ENCODE measurements at places on chromosomes 7 and 10.

- DNase-seq, result no peak
Measured at GRCh38 chr7:30200591-30200990, 65.8 kb downstream of the MTURN start.

GRCh38 chr7:832968-833424 is 720 bp downstream of the SUN1 start:
- DNase-seq, result no peak

GRCh38 chr7:27133409-27134231 is 3.1 kb upstream of the HOXA4 start:
- no peak for DNase-seq

DNA sequence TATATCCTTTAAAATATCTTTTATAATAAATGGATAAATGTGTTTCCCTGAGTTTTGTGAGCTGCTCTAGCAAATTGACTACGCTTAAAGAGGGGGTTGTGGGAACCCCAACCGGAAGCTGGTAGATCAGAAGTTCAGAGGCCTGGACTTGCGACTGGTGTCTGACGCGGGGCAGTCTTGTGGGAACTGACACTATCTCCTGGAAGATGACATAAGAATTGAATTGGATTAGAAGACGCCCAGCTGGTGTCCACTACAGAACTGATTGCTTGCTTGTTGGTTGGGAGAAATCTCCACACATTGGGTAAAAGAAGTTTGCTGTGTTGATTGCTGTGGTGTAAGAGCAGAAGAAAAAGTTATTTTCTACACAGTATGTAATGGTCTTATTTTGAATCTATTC is 51.1 kb upstream of the AHR start:
- DNase-seq, result no peak

- no peak for DNase-seq
Measured at GRCh38 chr10:7738536-7739407, 35.7 kb downstream of the ITIH2 start.

DNA sequence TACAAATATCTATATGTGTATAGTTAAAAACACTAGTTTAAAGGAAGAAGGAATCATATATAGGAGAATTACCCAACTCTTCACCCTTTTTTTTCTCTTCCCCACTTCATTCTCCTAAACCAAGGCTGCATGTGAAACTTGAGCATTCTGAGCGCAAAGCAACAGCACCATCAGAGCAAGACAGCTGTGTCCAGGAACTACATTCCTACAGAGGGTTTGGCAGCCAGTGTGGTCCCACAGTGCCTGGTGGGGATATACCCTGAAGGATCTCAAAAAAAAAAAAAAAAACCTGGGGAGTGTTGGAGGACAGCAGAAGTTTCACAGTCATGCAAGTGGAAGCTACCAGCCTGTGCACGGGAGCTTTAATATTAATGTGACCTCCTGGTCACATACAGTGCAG is 310.4 kb downstream of the CTNNA3 start:
- DNase-seq, result no peak

GRCh38 chr7:120273476-120273975 is 551 bp downstream of the KCND2 start:
- no peak for DNase-seq

DNA sequence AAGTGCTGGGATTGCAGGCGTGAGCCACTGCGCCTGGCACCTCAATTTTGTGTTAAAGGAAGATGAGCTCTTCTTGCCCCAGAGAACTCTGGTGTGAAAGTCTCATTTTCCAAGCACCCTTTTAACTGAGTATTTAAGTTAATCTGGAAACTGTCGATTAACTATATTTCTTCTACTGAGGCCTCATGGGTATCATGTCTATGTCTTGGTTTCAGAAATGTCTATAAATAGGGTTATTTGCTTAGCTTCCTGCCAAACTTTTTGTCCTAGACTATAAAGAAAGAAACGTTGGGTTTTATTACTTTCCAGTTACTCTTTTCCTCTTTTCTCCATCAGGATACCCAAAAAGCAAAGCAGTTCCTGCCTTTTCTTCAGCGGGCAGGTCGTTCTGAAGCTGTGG is 102.4 kb downstream of the LRRC4 start:
- no peak for DNase-seq

DNA sequence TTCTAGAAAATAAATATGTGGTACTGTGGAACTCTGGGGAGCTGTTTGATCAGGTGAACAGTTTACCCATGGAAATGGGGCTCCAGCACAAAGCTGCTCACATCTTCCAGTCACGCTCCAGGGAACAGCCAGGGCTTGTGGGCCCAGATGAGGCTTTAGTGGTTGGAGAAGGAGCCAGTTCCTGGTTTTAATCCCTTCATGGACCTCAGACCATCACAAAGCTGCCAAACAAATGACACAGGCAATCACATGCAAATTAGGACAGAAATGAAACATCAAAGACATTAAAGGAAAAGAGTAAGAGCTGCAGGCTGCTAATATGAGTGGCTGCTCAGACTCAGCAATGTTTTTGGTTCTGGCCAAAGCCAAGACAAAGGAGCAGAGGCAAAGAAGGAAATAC is 2.2 kb upstream of the ATP6V0E2 start:
- no peak for DNase-seq

GRCh38 chr10:42802876-42803275 is 20.3 kb downstream of the BMS1 start:
- DNase-seq, result no peak

GRCh38 chr7:84812021-84812420 is 374.8 kb downstream of the SEMA3D start:
- no peak for DNase-seq

GRCh38 chr7:84073186-84073875 is 121.3 kb downstream of the SEMA3A start:
- no peak for DNase-seq

GRCh38 chr7:88866265-88866863 is 70.8 kb upstream of the TEX47 start:
- no peak for DNase-seq

GRCh38 chr7:76051840-76052239 is 3.9 kb downstream of the MDH2 start:
- DNase-seq, result no peak

DNA sequence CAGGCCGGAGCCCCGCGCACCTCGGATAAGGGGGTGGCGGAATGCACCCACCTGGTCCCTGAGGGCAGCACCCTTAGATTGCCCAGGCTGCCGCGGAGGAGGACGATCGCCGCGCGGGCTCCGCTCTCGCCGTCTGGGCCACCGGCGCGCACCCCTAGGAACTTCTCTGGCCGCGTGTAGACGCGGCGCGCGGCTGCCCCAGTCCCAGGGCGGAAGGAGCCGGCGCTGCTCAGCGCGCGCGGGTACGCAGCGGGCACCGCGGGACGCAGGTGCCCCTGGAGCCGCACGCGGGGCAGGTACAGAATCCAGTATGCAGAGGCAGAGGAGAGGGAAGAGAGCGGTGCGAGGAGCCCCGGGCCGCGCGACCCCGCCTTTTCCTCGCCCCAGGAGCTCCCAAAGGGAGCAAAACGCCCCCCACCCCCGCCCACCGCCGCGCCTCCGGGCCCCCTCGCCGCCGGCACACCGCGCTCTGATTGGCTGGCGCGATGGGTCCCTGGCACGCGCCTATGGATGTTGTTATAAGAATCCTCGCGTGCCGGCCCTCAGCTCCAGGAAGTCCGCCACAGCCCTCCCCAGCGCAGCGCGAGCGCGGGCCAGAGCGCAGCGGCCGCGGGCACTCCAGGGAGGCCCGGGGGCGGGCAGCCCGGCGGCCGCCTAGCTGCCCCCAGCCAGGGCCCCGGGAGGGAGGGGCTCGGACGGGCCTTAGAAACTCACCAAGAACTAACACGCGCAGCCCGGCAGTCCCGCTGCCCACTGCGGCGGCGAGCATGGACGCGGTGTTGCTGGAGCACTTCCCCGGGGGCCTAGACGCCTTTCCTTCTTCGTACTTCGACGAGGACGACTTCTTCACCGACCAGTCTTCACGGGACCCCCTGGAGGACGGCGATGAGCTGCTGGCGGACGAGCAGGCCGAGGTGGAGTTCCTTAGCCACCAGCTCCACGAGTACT is at the start of gene PTF1A:
PTF1A (plus strand) TSS at position 549 of the 948 bp plus-strand sequence; CDS start at position 768, 219 bp downstream.
- no peak for DNase-seq

- no peak for DNase-seq
Measured at GRCh38 chr10:71780719-71781118, 7.4 kb upstream of the VSIR start.

DNA sequence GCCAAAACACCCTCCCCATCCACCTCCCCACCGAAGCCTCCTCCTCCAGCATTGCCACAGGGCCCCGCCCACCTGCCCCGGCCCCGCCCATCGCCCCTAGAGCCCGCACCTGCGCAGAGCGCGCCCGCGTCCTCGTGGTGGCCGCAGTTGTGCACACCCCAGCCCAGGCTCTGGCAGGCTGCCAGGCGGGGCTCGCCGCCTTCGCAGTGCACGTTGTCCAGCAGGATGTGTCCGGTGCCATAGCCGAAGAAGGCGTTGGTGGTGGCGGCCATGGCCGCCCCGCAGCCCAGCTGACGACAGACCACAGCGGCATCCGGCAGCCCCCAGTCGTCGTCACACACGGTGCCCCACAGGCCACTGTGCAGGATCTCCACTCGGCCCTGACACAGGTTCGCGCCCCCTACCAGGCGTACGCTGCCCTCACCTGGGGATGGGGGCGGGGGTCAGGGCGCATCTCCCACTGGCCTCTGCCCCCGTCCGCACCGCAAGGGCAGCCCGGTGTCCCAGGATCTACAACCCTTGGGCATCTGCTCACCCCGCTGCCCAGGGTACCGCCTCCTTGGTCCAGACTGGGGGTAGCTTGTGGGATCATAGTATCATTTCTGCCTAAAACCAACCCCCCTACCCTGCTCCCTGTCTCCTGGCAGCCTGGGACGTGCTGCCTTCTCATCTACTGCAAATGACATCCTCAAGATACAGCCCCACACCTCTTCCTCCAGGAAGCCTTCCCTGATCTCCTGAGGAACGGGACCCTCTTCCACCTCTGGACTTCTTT is 11.9 kb downstream of the SSC4D start:
- DNase-seq, result peak; percentile 75

DNA sequence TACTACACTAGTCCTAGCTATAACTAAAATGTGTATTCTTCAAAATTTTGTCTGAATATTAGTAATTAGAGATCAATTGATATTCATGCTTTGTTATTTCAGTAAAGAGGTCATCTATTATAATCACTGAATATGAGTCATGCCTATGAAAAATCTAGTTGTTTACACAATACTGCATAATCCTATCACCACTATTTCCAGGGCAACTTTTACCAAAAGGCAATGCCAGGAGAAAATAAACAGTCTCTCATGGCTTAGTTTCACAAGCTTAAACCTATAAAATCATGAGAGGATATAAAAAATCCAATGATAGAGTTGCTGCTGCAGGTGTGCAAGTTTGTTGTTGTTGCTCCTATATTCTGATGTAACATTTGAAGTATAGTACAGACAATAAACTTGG is 149.9 kb upstream of the COL1A2 start:
- DNase-seq, result no peak

DNA sequence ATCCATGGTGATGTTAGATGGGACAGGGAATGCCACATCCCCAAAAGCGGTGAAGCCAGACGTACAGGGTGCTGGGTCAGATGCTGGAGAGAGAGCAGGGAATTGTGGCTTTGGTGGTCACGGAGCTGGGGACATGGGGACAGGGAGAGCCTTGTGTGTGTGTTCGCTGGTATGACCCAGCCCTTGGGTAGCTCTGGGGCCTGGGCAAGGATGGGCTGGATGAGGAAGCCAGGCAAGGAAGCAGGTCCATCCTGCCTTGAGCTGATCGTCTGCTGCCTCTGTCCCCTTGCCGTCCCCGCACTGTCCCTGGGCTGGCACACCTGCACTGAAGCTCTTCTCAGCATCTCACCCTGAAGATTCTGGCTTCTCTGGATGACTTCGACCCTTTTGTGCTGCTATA is 15.4 kb upstream of the CLDN4 start:
- no peak for DNase-seq

- no peak for DNase-seq
Measured at GRCh38 chr7:151384352-151384697, 25.5 kb downstream of the WDR86 start.

- no peak for DNase-seq
Measured at GRCh38 chr10:121525251-121526134, 72.8 kb downstream of the FGFR2 start.

DNA sequence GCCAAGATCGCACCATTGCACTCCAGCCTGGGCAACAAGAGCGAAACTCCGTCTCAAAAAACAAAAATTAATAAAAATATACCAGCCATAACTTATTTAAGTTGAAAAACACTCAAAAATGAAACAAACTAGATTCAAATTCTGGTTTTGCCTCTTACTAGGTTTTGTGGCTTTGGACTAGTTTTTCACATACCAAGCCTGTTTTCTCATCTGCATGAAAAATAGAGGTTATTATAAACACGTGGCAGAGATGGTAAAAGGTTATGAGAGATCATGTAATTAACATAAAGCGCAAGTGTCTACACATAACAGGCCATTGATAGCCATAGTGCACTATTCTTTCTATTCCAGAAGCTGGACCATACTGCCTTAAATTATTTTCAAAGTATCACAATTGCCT is 35.5 kb upstream of the CABCOCO1 start:
- no peak for DNase-seq

GRCh38 chr10:132168571-132169030 is 18.1 kb upstream of the DPYSL4 start:
- DNase-seq, result no peak

GRCh38 chr7:71627651-71628050 is 495.7 kb downstream of the GALNT17 start:
- DNase-seq, result no peak

- DNase-seq, result no peak
Measured at GRCh38 chr7:28711114-28711513, 247.0 kb downstream of the TRIL start.

GRCh38 chr7:148911626-148912025 is 27.5 kb upstream of the EZH2 start:
- no peak for DNase-seq

- peak; percentile 81 for DNase-seq
Measured at GRCh38 chr7:141014524-141015395, at the start of gene MRPS33. MRPS33 (minus strand) TSS chr7:141014952; CDS start chr7:141010633, 4,319 bp downstream.

DNA sequence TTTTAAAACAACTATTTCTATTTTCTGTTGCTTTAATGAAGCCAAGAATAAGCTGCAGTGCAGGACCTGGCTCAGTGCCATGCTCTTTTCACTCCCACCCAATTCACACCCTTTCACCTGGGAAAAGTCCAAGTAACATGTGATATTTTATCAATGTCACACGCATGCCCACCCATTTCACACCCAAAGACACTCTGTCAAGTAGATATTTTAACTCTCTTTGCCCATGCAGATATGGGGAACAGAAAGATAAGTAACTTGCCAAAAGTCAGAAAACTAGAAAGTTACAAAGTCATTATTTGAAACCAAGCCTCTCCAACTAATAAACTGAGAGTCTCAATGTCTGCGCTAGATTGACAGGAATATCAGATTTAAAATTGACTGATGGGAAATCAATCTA is 706.7 kb upstream of the PHF14 start:
- no peak for DNase-seq
